ENCODE measurements at places on chromosomes 12 and 14. TPM values are rescaled to one million over a fixed set of nuclear protein-coding genes. Genes with fewer than 3 reads are reported as not detected.

DNA sequence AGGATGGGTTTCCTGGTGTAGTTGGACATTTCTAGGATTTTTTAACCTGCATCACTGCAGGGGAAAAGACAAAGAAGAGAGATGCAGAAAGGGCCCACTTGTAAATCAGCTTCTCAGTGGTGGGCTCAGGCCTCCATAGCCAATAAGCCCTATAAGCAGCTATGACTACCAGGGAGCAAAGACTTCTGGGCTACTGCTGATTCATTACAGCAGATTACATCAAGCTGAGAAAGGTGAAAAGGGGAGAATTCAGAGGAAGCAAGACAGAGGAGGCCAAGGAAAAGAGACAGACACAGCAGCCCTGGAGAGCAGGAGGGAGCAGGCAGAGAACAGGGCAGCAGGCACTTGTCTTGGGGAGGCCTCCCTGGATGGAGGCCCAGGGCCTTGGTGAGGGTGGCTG is 95.2 kb downstream of the KCNA5 start:
- no peak for DNase-seq
- no peaks in the 10 kb centered on the region for H3K36me3 ChIP-seq
- H3K4me3 ChIP-seq, result no peak overlapping the region
- H3K4me1 ChIP-seq, result no peaks in the 10 kb centered on the region

DNA sequence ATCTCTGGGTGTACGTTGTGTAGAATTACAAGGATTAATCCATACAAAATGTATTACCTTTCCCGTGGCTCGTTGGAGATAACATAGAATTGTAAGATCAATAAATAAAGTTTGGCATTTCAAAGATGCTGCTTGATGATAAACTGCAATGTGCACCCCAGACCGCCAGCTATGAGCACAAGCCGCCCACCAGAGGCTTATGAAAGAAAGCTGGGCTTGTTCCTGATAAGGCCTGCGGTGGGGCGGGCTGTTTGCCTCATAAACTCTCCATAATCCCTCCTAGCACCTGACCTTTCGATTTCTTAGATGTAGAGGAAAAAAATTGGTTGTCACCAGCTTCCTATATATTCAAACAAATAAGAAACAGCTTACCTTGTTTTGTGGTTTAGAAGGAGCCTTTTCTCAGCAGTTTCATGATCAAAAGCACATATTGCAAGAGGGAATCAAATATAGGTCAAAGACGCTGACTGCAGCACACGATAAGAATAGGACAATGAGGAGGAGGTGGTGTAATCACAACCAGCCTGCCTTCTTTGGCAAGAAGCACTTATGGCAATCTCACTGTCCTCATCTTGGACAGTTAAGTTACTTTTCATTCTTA is 293.6 kb downstream of the RMST start:
- H3K27me3 ChIP-seq, result no peaks in the 10 kb centered on the region
- H3K36me3 ChIP-seq, result no peaks in the 10 kb centered on the region
- H3K4me3 ChIP-seq, result no peak overlapping the region
- no peak for DNase-seq
- no peaks in the 10 kb centered on the region for H3K4me1 ChIP-seq
- no peak overlapping the region for H3K27ac ChIP-seq

DNA sequence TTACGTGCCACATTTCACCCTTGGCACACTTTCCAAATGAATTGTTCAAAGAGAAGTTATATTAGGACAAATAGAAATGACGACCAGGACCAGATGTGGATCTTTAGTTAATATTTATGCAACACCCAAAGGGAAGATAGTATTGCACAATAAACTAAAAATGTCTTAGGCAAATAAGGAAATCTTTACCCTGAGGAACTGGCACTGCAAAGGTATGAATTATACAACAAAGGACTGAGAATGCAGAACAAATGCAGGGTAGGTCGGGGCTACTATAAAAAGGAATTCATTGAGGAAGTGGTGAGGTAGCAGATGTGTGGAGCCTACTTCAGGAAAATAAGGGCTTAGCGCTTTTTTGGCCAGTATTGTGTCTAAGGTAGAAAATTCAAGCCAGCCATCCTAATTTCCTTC is 3.9 kb upstream of the TMTC2 start:
- H3K27ac ChIP-seq, result no peak overlapping the region
- no peak for DNase-seq
- no peak overlapping the region for H3K4me3 ChIP-seq

DNA sequence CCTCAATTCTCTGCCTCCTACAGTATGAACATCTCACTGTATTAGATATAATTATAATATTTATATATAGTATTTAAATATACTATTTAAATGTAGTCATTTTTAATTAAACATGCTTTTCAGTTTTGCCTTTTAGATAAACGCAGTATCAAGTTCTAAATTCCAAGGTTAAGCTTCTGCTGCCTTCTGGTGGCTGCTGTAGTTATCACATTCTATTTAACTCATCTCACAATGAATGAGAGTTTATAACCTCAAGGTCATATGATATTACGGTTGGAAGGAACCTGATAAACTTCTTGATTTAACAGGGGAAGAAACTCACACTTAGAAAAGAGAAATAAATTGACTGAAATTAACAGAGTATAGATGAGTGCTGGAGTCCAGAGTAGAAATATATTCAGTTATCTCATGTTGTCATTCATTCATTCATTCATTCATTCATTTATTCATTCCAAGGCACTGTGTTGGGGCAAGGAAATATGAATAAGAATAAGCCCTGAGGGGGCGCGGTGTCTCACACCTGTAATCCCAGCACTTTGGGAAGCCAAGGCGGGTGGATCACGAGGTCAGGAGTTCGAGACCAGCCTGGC is 31.9 kb downstream of the GUCY2C start:
- H3K27ac ChIP-seq, result no peak overlapping the region
- H3K36me3 ChIP-seq, result no peaks in the 10 kb centered on the region
- DNase-seq, result peak; percentile 34
- no peak overlapping the region for H3K4me3 ChIP-seq
- no peaks in the 10 kb centered on the region for H3K4me1 ChIP-seq

The POLE2 gene
- 35.5 TPM for total RNA-seq

The FGF23 gene
- not detected for total RNA-seq

GRCh38 chr12:132218915-132219314 is 74.7 kb downstream of the NOC4L start:
- no peaks in the 10 kb centered on the region for H3K27me3 ChIP-seq
- H3K27ac ChIP-seq, result no peak overlapping the region
- no peak for DNase-seq

GRCh38 chr12:42921741-42922504 is 332.4 kb upstream of the PRICKLE1 start:
- no peaks in the 10 kb centered on the region for H3K27me3 ChIP-seq
- H3K36me3 ChIP-seq, result no peaks in the 10 kb centered on the region
- DNase-seq, result no peak
- H3K4me1 ChIP-seq, result no peaks in the 10 kb centered on the region
- no peak overlapping the region for H3K27ac ChIP-seq

GRCh38 chr12:111129149-111129767 is 208.9 kb upstream of the MYL2 start:
- DNase-seq, result no peak
- no peaks in the 10 kb centered on the region for H3K36me3 ChIP-seq
- H3K27ac ChIP-seq, result no peak overlapping the region
- no peaks in the 10 kb centered on the region for H3K4me1 ChIP-seq

The RNASE3 gene
- total RNA-seq, result not detected

DNA sequence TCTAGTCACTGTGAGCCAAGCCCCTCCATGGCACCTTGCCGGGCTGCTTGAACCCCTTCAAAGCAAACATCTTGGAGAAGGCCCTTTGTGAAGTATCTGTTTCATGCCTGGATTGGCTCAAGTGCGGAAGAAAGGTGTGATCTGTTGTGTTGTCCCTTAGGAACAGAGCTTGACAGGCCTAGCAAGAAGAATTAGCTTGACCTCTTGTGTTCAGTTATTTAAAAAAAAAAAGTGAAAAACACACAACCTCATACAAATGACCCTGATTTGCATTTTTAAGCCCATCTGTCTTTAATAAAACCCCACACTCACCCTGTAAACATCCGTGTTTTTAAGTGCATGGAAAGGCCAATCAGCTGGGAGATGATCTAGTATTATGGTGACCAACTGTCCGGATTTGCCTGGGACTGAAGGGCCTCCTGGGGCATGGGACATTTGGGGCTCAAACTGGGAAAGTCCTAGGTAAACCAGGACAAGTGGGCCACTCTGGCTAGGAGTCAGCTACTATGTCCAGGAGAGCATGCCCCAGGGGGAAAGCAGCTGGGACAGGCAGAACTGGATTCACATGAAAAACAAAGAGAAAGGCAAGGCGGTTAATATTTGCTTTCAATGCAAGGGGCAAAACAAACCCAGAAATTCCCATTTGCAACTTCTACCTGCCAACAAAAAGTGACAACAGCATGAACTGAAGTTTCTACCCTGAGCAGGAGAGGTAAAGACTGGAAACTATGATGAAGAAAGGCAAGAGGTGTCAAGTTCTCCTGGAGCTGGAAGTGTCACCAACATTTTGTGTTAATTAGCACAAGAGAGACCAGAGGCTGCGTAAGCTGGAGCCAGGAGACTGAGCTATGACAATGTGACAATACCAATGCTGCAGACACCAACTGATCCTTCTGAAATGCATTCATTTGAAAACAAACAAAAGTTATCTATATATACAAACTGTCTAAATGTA is 78.6 kb downstream of the CLMN start:
- no peak for DNase-seq
- H3K27ac ChIP-seq, result no peak overlapping the region
- H3K36me3 ChIP-seq, result no peaks in the 10 kb centered on the region
- no peak overlapping the region for H3K4me3 ChIP-seq
- H3K27me3 ChIP-seq, result no peaks in the 10 kb centered on the region

- no peak overlapping the region for H3K27ac ChIP-seq
- no peaks in the 10 kb centered on the region for H3K36me3 ChIP-seq
- H3K4me1 ChIP-seq, result no peaks in the 10 kb centered on the region
- no peak for DNase-seq
These were observed 106.0 kb downstream of the LMNTD1 start for GRCh38 chr12:25447046-25447445.

DNA sequence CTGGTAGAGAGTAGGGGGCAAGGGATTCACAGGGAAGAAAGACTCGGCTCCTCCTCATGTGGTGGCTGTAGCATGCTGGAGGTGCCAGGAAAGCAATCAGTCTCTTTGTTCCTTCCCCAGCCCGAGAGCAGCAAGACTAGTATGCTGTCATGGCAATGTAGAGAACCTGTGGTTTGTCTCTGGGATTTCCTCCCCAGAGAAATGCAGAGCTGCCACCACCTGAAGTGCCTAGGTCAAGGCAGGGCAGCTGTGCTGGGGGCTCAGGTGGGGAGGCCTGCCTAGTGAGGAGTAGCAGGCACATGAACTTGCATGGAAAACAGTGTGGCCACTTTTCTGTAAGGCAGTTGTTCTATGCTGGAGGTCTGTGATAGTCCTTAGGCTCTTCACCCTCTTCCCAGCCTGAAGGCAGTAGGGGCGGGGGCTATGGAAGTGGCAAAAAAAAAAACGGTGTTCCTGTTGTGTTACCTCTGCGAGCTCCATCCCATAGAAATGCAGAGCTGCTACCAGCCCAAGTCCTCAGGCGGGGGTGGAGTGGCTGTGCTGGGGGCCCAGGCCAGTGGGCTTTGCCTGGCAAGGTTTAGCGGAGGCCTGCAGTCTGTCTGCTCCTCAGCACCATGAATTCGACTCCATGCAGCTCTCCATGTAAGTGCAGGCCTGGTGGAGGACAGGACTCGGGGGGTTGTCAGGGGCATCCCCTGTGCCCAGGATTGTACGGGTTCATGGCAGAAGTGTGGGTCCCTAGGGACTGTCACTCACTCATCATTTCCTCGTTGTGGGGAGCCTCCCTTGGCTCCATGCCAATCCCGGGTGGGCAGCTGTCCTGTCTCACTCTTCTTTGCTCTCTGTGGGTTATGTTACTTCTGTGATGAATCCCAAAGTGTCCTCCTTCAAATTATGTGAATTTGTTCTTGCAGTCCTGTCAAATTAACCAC is 4.1 kb upstream of the CLEC4D start:
- H3K27me3 ChIP-seq, result no peaks in the 10 kb centered on the region
- H3K27ac ChIP-seq, result no peak overlapping the region
- no peaks in the 10 kb centered on the region for H3K4me1 ChIP-seq
- no peaks in the 10 kb centered on the region for H3K36me3 ChIP-seq
- no peak for DNase-seq
- H3K4me3 ChIP-seq, result no peak overlapping the region

DNA sequence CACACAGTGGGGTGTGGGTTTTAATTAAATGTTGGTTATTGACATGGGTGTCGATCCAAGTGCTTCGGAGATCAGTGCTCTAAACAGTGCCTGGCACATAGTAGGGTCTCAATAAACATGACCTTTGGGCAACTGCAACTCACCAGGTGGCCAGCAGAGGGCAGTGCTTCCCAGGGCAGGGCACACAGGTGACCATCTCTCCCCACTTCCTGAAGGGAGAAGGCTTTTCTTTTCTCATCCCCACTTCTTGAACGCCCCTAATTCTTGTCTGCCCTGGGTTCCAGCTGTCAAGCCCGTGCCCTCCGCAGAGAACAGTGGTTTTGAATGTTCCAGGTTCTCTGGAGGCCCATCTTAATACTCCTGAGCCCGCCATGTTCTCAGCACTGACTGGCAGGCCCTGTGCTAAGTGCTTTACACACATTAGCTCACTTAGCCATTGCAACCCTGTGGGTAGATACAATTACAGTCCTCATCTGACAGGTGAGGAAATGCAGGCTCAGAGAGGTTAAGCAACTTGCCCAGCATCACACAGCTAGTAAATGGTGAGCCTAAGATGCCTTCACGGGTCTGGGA is 16.3 kb downstream of the RAPGEF3 start:
- H3K4me3 ChIP-seq, result no peak overlapping the region
- H3K27me3 ChIP-seq, result no peaks in the 10 kb centered on the region

DNA sequence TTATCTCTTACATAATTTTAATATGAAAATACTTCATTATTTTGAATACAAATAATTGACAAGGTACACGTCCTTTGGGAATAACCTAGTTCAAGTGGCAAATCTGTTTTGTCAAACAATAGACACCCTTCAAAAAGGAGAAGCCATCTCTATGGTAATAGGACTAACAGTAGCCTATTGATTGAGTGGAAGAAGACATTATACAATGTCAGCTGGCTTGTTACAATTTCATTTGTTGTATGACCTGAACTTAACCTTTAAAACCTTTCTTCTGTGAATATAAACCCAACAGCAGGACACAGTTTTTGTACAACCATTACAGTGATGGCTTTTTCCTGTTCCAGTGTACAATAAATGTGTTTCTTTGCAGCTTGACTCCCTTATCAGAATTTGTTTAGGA is 8.1 kb downstream of the TMEM260 start:
- DNase-seq, result no peak
- no peaks in the 10 kb centered on the region for H3K4me1 ChIP-seq
- H3K4me3 ChIP-seq, result no peak overlapping the region
- no peaks in the 10 kb centered on the region for H3K36me3 ChIP-seq
- no peak overlapping the region for H3K27ac ChIP-seq

DNA sequence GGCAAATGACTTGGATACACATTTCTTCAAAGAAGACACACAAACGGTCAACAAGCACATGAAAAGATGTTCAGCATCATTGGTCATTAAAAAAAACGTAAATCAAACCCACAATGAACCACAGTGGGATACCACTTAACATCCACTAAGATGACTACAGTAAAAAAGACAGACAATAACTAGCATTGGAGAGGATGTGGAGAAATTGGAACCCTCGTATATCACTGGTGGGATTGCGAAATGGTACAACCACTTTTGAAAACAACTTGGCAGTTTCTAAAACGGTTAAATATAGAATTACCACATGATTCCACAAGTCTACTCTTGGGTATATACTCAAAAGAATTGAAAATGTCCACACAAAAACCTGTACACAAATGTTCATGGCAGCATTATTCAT is 25.2 kb upstream of the PPFIBP1 start:
- H3K4me3 ChIP-seq, result no peak overlapping the region
- H3K27ac ChIP-seq, result no peak overlapping the region
- no peaks in the 10 kb centered on the region for H3K36me3 ChIP-seq
- H3K27me3 ChIP-seq, result no peaks in the 10 kb centered on the region
- no peaks in the 10 kb centered on the region for H3K4me1 ChIP-seq
- no peak for DNase-seq

The AQP2 gene
- total RNA-seq, result not detected
